Renal cortical epithelial cell (primary cell): ENCODE measurements at places on chromosomes 5 and 9.

DNA sequence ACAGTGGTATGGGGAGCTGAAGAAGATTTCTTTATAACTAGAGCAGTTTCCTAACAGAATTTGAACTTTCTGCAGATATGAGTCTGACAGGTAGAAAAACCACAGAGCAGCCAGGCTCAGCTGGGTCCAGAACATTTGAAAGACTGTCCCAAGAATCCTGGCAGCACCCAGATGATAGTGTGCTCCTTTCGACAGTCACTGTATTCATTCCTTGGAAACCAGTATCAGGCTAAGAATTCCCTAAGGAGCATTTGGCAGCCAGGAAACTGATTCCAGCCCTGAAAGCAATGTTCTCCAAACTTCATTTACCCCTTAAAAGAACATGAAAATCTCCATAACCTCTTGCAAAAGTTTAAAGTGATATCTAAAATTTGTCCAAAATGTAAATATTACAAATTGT, 123.0 kb upstream of the MTAP start:
- no peak for DNase-seq

DNA sequence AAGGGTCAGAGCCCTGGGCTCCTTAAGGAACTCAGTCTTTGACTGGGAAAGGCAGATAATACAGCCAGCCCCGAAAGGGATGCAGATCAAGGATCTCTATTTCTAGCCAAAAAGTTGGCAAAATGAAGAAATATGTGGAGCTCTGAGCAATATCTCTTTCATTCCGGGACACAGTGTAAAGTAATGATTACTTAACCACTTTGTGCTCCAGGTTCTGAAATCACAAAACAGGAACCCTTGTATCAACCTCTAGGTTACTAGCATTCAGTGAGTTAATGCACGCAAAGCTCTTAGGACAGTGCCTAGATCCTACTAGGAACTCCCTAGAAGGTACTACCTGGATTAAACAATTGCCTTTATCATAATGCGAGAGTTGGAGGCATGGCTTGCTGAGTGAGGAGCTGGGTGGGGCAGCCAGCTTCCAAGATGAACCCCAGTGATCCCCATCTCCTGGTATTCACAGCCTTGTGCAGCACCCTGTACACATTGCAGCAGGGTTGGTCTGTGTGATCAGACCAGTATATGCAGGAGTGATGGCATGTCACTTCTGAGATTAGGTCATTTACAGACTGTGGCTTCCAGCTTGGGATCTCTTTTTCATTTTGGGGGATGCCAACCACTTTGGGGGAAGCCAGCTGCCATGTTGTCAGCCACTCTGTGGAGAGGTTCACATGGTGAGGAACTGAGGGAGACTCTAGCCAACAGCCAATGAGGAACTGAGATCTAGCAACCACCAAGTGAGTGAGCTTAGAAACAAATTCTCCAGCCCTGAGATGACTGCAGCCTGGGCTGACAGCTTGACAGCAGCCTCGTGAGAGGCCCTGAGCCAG, 103.1 kb upstream of the SLC44A1 start:
- no peak for DNase-seq

GRCh38 chr5:115320006-115320405, 23.6 kb upstream of the CCDC112 start:
- no peak for DNase-seq

DNA sequence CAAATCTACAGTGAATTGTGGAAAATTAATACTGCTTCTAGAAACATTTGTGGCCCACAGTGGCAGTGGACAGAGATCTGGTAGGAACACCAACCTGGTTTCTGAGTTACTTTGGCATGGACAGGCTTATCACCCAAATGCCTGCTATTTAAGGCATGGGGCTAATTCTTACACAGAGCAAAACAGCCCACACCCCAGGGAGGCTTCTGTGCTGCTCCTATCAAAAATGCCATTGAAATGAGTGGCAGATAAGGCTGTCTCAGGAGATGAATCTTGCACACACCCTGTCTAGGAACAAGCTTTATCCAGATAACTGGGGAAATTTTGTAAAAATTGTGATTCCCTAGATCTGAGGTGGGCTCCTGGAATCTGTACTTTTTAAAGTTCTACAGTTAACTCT, 307.1 kb downstream of the TLE1 start:
- no peak for DNase-seq

GRCh38 chr5:122363623-122364022, 51.6 kb downstream of the SNCAIP start:
- DNase-seq, result no peak

GRCh38 chr5:84622461-84622860, 237.8 kb upstream of the EDIL3 start:
- DNase-seq, result no peak

- no peak for DNase-seq
Observed at GRCh38 chr5:168844922-168845296, 265.7 kb upstream of the PANK3 start.

- DNase-seq, result peak; percentile 54
Observed at GRCh38 chr9:2469681-2470221, 151.8 kb upstream of the VLDLR start.

DNA sequence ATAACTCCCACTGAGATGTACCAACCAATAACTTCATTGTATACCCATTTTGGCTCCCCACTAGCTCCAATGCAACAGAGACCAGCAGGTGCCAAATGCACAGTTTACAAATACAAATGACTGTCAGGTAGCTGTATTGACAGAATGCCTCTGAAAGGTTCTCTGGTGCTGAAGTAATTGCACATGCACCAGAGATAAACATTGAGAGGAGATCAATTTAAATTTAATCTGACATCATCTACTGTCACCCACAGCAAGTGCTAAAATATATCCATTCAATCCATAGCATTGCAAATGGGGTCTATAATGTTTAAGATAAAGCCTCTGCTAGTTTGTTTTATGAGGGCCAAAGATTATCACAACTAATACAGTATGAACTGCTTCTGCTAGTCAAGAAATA, 80.2 kb downstream of the STX17 start:
- no peak for DNase-seq

- DNase-seq, result no peak
Observed at GRCh38 chr5:54148067-54148845, 162.1 kb downstream of the ARL15 start.

DNA sequence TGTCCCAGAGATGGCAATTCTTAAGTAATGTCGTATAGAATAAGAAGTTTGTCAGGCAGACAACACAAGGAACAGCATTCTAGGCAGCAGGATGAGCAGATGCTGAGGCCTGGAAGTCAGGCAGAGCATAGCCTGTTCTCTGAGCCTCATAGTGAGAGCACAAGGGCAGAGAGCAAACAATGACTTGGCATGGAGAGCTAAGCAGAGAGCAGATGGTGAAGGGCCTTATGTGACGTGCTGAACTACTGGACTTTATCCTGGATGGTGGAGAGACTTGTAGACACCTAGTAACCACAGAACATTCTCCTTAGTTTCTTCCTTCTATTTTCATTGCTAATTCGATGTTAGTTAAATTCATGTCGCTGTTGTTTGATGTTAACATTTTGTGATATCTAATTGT, 60.1 kb downstream of the KCTD16 start:
- no peak for DNase-seq

- DNase-seq, result no peak
Observed at GRCh38 chr9:121818841-121819427, 167.5 kb downstream of the DAB2IP start.

DNA sequence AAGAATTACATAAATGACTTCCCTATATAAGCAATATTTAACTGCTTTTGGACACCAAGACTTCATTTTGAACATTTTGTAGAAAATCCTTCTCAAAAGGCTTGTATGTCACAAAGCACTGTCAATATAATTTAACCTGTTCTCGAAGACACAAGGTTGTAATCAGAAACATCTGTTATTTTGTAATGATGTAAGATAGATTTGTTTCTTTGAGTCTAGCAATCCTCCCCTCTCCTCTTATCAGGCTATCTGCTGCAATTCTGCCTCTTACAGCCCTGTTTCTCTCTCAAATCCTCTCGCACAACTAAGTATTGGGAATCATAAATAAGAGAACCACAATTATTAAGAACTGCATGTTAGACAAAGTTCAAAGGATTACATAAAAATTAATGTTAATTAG, 18.6 kb upstream of the TARS1 start:
- no peak for DNase-seq

GRCh38 chr5:149434162-149435014, 55.3 kb upstream of the IL17B start:
- peak; percentile 46 for DNase-seq

DNA sequence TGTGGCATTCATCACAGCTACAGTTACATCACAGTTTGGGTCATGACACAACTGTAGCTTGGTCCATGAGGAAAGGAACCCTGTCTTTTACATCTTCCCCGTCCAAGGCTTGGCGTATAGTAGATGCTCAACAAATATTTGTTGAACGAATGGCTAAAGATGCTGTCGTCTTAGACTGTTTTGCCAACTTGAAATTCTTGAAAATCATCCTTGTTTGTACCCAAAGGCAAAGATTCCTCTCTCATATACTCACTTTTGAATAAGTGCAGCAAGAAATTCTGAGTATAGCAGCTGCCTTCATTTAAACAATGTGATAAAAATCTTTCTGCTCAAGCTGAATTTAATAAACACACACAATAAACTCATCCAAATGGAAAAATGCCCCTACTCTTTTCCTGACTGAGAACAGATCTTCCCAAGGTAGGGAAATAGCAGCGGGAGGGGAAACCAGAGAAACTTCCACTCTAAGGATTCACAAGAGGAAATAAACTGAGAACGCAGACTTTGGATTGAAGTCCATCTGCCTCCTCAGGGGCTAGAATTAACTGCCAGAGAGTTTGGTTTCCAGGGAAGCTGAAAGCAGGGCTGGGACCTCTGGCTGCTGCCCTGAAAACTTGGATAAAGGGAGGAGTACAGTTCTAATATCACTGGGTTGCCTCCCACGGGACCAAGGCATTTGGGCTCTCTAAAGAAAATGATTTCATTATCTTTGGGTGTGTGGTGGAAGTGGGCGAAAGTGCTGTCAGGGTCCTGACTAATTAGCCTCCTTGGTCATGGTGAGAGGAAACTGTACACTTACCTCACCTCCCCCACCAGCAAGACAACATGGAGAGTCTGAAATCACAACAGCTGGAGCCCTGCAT, 99.1 kb downstream of the DPYSL3 start:
- DNase-seq, result no peak

DNA sequence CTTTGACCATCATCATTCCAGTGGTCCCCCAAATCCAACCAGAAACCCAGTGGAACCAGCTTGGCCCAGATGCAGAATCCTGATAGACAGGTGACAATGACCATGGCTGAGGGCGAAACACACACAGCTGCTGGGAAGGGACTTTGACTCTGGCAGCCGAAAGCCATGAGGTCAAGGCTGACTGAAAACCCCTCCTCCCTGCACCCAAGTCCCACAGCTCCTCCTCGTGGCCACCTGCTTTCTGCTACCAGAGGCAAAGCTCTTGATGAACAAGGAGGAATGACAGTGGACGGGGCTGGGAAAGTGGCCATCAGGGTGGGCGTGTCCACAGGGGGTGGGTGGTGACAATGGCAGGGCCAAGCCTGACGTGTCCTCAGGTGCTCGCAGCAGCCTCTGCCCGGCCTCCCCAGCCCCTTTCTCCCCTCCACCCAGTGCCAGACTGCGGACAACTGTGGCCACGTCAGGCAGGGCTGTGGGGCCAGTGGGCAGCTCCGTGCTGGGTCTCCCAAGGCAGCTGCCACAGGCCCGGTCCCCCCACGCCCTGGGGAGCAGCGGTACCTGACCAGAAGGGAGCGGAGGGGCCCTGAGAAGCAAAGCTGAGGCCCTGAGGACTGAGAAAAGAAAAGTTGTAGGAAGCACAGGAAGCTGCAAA, 30.8 kb upstream of the SARDH start:
- DNase-seq, result no peak

DNA sequence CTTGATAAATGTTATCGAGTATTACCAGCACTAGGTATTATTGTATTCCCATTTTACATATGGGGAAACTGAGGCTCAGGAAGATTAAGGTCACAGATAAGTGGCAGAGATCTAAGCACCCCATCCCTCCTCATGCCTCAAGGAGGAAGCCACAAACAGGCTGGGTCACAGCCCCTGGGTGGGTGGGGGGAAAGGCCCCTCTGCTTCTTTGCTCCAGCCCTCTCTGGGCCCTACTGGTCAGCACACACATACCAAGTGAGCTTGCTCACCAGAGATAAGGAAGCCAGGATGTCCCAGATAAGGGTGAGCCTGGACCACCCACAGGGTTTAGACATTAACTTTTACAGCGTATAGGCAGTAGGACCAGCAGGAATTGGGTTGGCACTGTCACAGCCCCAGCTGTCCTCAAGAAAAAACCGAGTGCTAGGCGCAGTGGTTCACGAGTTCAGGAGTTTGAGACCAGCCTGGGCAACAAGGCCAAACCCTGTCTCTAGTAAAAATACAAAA, 45.3 kb downstream of the STK10 start:
- no peak for DNase-seq

- DNase-seq, result peak; percentile 92
Observed at GRCh38 chr9:116337015-116337414, 183.4 kb downstream of the PAPPA start.

DNA sequence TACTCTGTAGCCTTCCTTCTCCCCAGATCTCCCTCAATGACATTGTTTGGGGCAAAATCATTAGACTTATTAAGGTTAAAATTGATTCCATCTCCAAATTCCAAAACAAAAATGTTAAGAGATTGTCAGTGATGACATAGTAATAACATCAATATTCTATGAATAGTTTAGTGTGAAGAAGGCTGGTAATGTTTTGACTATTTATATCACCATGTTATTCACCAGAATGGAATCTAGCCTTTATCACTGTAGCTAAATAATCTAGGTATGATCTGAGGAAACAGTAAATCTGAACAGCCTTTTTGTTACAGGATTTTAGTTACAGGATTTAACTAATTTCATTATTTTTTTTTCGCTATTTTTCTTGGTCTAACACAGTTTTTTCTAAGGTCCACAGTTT, 929 bp upstream of the PLPP6 start:
- no peak for DNase-seq

- DNase-seq, result peak; percentile 69
Observed at GRCh38 chr5:112186401-112186990, 232.6 kb downstream of the EPB41L4A start.

DNA sequence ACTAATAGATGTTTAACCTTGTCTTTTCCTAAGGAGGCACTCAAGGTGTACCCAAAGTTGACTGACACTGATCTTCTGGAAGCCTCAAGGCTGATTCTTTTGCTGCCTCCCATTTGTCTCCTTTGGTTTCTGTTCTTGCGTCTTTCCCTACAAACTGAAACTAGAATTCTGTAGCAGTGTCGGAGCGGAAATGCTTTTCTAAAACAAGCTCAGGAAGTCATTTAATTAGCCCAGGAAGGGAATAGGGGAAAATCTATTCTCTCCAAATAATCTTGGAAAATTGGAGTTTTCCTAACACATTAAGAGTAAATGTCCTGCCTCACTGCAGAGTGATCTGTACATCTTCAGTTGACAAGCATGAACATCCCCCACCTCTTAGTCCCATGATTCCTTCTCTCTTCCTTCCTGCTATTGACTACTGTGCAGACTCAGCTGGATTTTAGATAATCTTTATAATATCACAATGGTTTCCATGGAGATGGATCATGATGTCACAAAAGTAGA, 182.7 kb downstream of the NR3C1 start:
- DNase-seq, result no peak

GRCh38 chr5:93909356-93909755, 168.0 kb upstream of the POU5F2 start:
- DNase-seq, result no peak
